ENCODE measurements at places on chromosomes 1 and 21.

DNA sequence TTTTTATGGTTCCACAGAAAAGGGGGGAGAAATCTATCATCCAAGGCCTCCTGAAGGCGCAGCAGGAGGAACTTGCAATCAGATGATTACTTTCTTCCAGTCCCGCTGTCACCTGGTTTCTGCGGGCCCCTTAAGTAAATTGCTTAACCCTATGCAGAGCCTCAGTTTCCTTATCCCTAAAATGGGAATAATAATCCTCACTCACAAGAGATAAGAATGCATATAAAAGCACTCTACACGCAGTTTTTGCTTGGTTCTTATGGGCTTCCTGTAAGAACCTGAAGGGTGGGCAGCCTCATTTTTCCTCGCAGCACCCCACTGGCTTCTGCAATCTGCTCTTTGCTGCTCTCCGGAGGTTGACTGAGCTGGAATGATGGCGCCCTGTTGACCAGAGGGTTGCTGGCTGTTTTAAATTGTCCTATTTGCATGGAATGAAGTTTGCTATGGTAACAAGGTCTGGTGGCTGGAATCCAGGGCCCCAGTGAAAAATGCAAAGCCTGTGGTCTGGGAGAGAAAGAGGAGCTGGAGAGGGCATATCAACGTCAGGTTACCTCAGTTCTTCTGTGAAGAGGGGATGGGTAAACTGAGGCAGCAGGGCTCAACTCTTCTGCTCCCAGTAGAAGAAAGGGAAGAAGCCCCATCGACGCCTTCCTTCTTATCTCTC lies 1.0 kb upstream of the KAZN start:
- DNase-seq: peak; percentile 12

DNA sequence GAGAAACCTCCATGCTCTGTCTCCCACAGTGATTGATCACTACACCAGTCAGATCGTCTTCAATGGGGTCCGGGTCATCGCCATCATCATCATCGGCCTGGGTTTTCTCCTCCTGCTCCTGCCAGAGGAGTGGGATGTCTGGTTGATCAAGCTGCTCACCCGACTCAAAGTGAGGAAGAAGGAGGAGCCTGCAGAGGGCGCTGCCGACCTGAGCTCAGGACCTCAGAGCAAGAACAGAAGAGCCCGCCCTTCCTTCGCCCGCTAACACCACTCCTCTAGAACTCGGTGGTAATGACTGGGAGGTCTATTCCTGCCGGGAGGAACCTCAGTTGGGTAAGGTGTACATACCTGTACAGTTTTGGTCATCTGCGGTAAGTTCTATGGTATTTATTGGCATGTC lies 50.3 kb upstream of the COA6 start:
- peak; percentile 16 for DNase-seq

DNA sequence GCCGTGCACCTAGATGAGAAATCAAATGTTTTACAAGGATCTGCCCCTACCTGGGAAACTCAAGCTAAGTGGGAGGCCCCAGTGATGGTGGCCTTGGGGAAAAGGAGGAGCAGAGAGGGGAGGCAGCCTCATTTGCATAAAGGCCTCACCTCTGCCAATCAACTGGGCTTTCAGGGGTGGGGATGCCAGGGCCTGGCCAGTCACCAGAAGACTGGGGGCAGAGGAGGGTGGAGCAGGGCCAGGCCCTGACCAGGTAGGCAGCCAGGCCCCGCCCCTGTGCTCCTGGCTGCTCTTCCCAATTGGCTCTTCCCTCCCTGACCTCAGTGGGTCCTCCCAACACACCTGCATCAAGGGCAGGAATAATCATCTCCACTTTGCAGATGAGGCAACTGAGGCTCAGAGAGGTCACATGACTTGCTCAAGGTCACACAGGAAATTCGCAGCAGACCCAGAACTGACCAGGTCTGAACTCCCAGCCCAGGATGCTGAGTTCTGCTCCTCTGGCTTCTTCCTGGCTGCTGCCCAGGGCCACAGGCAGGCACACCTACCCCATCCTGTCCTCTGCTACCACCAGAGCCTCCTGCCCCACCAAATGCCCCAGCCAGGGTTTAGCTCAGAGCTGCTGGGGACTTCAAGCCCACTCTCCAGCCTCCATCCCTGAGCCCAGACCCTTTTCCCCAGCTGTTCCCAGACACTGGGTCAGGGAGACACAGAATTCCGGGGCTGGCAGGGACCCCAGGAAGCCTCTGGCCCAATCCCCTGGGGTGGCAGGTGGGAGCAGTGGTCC lies 677.9 kb downstream of the MATN1 start:
- no peak for DNase-seq

GRCh38 chr1:181104790-181105133 lies 16.3 kb downstream of the IER5 start:
- no peak for DNase-seq

- no peak for DNase-seq
These were observed 62.7 kb upstream of the MROH9 start for GRCh38 chr1:170872663-170873062.

DNA sequence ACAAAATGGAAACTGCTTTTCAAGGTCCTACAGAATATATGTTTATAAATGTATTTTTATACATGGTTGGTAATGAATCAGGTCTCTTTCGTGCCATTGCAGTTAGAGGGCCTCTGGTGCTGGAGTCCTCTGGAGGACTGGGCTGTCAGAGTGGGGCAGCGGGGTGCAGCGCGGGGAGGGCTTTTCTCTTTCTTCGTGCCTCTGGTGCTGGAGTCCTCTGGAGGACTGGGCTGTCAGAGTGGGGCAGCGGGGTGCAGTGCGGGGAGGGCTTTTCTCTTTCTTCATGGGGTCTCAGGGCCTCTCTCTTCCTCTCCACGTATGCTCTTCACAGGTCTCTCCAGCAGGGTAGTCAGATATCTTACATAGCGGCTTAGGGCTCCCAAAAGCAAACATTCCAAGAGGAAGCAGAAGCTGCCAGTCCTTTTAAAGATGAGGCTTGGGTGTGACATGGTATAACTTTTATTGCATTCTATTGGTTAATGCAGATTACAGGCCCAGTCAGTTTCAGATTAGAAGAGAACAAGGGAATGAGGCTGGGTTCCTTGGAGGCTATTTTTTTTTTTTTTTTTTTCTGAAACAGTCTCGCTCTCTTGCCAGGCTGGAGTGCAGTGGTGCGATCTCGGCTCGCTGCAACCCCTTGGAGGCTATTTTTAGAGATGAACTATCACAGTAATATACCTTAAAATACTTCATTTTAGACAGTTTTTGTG lies 13.1 kb downstream of the SDCCAG8 start:
- DNase-seq: no peak

GRCh38 chr1:22326372-22326915 lies 125.2 kb upstream of the ZBTB40 start:
- no peak for DNase-seq

GRCh38 chr21:22211943-22212342 lies 1213.7 kb downstream of the NCAM2 start:
- no peak for DNase-seq

GRCh38 chr1:162690672-162691434 lies 58.6 kb downstream of the DDR2 start:
- DNase-seq: peak; percentile 71

DNA sequence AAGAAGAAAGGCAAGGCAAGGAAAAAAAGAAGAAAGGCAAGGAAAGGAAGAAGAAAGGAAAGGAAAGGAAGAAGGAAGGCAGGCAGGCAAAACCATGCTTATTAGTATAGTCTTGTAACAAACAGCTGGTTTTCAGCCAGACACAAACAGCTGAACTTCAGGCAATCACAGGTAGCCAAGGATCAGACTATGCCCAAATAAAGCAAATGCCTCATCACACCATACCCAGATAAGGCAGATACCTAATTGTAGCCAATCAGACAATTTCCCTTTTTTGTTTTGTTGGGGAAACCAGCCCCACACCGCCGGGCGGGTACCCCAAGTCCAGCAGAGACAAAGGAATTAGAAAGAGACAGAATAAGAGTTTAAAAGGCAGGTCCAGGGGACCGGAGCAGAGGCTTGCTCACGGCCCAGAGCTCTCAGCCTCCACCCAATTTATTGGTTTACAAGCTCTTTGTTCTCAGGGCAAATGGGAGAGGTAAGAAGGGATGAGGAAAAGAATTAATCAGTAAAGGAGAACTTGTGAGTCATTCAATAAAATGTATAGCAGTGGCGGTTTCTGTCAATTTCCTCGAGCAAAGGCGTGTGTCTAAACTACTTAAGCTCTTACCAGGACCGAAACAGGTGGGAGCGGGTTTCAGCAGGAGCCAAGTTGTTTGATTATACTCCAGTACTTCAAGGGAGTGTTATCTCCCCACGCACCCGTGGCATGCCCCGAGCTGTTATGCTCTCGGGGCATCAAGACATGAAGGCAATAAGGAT lies 886.8 kb downstream of the KCNT2 start:
- no peak for DNase-seq

GRCh38 chr1:201538612-201539551 lies at the start of gene NAV1:
Gene NAV1, plus strand, starts transcription at chr1:201539127. Its CDS starts 83,758 bp downstream, at chr1:201622885.
- DNase-seq: peak; percentile 87

DNA sequence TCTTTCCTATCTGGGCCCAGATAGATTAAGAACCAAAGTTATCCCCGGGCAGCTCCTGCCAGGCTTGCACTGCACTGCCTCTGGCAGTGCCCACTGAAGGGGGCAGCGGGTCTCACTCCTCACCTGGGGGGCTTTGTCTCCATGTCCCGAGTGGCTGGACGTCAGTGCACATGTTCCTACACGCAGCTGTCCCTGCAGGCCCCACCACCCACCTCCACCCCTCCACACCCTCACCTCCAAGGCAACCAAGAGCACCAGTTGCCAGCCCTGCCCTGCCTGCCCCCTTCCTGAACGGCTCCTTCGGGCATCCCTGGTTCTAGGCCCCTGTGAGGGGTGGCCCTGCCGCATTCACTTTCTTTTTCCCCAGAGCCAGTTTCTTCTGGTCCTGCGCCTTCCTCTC lies 147.2 kb downstream of the PEX14 start:
- no peak for DNase-seq

- peak; percentile 67 for DNase-seq
These were observed 126.7 kb upstream of the CACHD1 start for GRCh38 chr1:64343105-64343822.

DNA sequence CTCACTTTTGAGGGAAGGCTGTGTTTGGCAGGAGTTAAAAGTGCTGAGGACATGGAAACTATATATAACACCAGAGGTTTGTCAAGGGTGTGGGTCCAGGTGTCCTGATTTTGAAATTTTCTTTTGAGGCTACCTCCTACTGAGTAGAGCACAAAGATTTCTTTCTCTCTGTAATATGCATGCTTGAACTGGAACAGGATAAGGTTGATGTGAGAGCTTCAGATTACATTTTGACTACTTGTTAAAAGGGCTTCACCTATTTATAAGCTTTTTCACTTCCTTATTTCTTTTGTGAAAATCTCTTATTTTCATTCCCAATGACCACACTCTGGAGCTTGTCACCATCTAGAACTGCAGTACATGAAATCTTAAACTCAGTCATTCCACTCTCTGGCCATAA lies 59.8 kb upstream of the PLA2G4A start:
- no peak for DNase-seq

- no peak for DNase-seq
These were observed 104.9 kb downstream of the EPHB2 start for GRCh38 chr1:22815421-22816066.

DNA sequence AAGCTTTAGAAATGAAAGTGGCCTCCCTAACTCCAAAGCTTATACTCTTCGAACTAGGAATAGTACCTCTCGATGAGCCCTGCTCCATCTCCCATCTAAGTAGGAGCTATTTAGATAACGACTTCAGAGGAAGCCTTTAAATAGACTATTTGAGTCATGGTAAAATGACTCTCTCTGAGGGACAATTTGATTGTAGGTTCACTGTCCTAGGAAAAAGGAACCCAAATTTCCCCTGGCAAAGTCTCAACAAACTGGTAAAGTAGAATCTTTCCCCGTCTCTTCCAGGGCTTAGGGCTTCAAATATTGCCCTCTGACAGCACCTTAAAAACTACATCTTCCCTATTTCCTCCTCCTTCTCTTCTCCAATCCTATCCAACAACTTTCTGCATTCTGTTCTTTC lies 2.0 kb upstream of the FCER1A start:
- DNase-seq: no peak

GRCh38 chr1:32816676-32817158 lies 441 bp downstream of the YARS1 start:
- DNase-seq: peak; percentile 35

GRCh38 chr1:22131062-22131461 lies 11.8 kb downstream of the WNT4 start:
- DNase-seq: no peak

DNA sequence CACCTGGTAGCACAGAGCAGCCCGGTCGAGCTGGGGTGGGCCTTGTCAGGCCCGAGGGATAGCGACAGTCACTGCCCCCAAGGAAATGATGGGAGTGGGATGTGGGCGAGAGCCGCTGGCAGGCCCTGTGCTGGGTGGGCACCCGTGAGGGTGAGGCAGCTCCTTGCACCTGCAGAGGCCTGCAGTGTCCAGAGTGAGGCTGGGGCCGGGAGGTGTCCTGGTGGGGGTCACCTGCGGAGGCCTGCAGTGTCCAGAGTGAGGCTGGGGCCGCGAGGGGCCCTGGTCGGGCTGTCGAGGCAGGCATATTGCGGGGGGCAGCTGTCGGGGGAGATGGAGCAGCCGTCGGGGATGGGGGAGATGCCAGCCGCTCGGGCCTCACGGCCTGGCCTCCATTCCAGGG lies 49.5 kb downstream of the SLC19A1 start:
- no peak for DNase-seq

DNA sequence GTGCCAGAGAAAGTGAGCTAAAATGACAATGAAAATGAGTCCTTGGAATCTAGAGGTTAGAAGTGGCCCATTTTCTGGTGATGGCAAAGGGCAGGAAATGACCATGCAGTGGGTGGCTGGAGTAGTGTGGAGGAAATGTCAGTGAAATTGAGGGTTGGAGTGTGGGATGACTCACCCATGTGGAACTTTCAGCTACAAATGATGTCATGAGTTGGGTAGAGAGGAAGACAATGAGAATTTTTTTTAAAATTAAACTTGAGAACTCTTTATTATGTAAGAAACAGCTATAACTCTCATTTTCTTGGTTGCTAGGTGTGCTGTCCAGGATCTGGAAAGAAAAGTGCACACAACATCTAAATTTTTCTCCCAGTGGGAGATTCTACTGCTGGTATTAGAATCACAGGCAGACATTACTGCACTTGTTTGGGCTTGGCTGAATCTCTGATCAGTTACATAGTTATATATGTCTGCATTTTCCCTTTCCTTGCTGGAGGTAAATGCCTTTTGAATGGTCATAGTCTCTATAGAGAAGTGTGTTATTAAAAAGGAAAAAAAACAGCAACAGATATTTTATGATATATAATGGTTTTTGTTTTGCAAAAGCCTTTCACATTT lies 56.8 kb upstream of the GNG12 start:
- peak; percentile 85 for DNase-seq

DNA sequence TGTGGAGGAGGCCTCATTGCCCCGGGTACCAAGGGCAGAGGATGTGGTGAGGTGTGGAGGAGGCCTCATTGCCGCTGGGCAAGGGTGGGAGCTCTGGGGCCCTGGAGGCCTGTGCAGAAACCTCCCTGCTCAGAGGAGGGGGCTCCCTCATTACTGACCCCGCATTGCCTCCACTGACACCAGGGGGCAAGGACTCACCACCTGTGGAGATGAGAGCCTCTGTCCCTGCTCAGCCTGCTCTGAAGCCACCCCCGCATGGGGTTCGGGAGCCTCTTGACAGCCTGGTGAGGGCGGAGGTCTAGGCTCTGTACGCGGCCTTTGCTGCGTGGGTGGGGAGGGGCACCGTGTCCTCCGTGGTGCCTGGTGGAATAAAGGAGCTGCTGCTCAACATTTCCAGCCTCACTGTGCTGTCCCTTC lies 95.0 kb upstream of the COL6A1 start:
- no peak for DNase-seq
